T-helper 1 cell (primary cell): ENCODE measurements at places on chromosomes 4 and X.

- DNase-seq: no peak
Measured at GRCh38 chr4:24411299-24411698, 173.1 kb downstream of the DHX15 start.

DNA sequence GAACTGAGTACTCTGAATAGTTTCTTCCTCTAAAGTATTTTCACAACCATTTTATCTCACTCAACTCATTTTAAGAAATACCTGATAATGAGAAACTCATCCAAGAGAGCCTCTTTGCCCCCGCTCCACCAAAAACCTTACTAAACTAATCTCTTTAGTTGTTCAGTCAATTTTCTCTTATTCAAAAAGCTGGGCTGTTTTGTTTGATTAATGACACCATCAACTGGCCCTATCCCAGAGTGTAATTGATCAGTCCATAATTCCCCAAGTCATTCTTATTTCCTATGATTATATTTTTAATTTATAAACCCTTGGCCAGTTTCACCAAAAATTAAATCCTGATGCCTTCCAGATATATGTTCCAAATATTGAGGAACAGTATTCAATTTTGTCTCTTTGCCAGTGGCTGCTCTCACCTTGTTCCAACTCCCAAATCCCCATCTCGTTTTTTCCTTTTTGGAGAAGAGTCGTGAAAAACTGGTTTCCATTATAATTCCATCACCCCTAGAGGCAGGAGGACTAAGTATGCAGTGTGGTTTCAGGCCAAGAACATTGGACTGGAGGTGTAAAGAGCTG is 10.4 kb downstream of the LIMCH1 start:
- DNase-seq: no peak

DNA sequence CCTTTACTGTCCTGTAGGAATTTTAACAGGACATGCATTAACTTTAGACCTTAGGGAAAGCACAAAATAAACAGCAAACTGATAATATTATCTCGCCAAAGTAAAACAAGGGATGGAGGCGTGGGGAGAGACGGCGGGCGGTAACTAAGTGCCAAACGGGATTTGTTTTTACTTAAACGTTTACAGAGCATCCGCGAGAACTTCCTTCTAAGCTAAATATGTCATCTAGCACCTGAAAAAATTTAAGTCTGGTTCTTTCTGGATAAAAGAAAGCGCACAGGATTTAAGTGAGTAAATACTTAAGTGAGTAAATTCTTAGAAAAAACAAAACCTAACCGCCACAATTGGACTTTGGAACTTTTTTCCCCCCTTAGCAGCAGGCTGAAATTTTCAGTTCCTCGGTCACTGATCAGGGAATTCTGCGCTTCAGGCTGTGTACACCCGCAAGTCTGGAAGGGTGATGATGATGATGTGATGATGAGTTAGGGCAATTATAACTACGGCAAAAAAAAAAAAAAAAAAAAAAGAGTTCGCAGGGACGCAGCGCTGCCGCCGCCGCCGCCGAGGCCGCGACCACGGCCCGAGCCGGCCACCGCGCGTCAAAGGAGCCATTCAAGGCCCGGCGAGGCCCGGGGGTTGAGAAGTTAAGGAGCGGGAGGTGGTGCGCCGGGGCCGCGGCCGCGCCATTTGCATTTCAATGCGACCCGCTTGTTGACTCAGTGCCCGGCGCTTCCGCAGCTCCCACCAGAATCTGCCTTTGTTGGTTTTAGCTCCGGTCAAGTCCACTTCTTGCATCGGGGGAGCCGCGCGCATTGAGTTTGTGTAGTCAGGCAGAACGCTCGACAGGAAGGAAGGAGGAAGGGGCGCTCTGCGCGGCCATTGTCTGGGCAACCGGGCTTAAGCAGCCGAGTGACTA is 108.8 kb downstream of the SPRY1 start:
- DNase-seq: no peak

- no peak for DNase-seq
Measured at GRCh38 chr4:118821590-118822293, 14.2 kb downstream of the SEC24D start.

DNA sequence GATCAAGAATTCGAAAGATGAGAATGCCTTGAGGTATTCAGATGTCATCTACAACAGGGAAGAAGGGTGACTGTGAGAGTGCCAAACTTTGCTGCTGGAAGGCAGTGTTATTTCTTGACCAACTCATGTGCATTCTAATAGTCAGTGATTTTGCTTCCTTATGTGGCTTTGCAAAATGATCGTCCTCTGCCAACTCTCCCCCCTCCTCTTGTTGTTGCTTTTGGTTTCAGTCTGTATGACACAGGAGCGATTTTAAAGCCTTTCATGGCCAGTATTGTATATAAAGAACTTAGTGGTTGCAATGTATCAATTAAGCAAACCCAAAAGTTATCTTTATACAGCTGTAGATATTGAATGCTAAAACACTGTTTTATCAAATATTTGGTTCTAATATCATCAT is 379.1 kb downstream of the IL1RAPL1 start:
- no peak for DNase-seq

DNA sequence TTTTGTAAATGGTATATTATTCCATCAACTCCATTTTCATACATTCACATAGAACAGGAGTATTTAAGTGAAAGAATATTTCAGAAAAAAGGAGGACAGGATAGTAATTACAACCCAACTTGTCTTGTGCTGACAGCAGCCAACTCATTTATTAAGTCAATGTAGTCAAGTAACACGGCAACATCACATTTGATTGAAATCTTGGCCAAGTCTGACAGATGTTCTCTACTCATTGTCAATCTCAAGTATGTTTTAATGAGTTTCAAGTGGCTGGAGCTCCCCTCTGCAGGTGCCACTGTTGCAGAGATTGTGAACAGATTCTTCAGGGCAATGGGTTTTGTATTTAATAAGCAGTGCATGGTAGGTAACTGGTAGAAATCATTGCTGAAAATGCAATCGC is 332.5 kb downstream of the C4orf33 start:
- DNase-seq: no peak

DNA sequence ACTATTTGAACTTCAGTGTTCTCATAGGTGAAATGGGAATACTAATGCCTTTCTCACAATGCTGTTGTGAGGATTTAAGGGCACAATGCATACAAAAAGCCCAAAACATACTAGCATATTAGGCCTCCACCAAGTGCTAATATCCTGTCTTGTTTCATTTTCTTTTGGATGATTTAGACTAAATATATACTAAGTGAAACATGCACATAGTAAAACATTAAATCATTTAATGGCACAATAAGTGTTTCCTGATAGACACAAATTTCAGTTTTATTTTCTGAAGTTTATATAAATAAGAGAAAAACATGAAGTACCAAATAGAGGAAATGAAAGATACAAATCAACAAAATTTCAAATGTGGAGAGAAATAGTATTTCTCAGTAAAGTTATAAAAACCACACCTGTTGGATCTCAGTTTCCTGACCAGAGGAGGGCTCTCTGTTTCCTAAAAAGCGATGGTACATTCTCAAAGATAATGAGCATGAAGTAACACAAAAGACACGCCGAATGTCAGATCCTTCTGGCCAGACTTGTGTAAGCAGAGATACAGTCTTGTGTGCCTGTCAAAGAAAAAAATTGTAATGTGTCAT is 25.1 kb downstream of the DDX60 start:
- DNase-seq: no peak

DNA sequence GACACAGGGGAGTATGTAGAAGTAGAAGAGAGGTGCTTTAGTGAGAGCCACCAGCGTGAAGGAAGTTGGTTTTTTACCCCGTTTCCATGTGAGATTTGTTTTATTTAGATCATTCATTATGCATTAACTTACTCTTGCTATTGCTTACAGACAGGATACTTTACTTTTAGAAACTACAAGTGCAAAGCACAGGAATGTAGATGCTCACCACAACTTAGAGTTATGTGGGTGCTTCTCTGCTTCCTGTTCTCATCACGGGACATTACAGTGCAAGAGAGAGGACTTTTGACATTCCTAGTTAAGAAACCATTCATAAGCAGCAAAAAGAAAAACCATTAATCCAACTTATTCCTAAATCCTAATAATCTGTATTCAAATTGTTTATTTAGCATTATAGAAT is 25.6 kb upstream of the SPANXD start:
- DNase-seq: no peak

DNA sequence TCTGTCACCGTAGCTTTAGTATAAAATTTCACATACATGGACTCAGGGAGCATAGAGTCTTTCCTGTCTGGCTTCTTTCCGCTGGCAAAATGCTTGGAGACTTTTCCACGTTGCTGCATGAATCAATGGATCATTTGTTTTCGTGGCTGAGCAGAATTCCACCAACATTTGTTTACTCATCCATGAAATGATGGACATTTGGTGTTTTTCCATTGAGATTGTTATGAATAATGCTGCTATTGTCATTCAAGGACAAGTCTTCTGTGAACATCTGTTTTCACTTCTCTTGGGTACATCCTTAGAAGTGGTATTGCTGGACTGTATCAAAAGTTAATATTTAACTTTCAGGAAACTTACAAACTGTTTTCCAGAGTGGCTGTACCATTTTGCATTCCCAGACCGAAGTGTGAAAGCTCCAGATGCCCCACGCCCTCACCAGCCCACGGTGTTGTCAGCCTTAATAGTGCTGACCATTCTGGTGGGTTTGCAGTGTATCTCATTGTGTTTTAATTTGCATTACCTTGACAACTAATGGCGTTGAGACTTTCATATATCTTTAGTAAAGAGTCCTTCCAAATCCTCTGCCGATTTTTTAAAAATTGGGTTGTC is 5.8 kb upstream of the TMEM271 start:
- DNase-seq: no peak
